Thymus (tissue), 14 donors: ENCODE measurements at places on chromosomes 6 and 20. TPM values are rescaled to one million over a fixed set of nuclear protein-coding genes. Genes with fewer than 3 reads are reported as not detected.

BPIFB4 gene
- 0.05 TPM for total RNA-seq

DNA sequence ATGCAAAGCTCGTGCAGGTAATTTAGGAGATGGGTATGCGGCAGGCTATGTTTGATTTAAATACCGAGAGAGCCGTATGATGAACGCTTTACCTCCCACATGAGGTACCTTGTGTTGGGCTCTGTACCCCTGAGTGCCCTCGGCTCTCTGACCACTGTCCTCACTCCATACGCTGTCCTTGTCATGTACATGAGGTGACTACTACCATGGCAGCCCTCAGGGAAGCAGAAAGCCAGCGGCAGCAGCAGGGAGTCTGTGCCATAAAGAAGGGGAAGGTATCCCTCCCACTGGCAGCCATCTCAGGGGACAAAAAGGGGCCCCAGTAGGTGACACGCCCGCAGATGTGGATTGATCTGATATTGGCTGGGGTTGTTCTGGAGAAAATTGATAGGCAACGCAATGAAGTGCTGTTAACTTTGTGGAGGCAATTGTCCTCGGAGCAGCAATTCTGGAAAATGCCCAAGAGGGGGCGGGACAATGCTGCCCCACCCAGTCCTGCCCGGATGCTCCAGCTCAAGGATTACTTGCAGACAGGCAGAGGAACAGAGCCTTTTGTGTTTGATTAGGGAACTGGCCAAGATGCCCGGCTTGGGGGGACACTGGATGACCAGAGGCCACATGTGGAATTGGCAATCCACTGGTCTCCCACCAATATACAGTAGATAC, 38.0 kb upstream of the HSF2 start:
- DNase-seq, result no peak

- DNase-seq, result no peak
These were observed 261.4 kb upstream of the PRDM1 start for GRCh38 chr6:105824732-105825131.

SSTR4 gene
- total RNA-seq, result not detected

- no peak for DNase-seq
These were observed 82.5 kb downstream of the CD83 start for GRCh38 chr6:14200047-14200446.

DNA sequence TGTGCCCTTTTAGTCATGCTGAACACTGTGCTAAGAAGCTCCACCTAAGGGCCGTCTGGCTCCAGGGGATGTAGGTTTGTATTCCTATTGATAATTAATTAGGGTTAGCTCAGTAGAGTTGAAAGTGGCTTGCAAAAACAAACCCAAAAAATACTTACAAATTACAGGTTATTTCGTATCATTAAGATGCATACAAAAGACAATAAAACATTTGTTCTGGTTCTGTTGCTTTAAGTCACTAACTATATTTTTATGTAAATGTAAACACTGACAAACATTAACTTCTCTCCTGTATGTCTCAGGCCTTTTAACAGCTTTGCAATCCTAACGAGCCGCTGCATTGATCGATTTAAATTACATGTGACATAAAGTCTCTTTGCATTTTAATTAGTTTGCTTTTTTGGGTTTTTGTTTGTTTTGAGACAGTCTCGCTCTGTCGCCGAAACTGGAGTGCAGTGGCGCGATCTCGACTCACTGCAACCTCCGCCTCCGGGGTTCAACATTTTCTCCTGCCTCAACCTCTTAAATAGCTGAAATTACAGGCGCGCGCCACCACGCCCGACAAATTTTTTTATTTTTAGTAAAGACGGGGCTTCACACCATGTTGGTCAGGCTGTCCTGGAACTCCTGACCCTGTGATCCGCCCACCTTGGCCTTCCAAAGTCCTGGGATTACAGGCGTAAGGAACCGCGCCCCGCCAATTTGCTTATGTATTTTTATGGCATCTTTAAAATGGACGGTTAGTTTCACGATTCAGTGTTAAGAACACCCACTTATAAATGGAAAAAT, 110.9 kb downstream of the HFE start:
- no peak for DNase-seq

DNA sequence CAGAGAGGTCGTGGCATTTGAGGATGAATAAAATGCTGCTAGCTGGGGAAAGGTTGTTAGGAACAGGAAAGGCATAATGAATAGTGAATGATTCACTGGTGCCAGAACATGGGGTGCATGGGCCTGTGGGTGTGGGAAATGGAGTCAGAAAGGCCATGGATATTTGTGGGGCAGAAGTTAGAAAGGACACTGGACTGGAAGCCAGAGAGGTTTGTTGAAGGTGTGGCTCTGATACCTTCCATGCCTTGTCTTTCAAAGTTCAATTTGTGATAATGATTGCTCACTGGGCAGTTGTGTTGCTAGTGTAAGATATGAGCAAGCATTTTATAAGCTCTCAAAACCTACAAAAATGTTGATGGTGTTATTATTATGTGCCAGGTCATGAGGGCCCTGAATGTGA, 32.7 kb downstream of the LRRC1 start:
- no peak for DNase-seq

GRCh38 chr6:166259296-166259977, 48.8 kb downstream of the PRR18 start:
- DNase-seq, result no peak

GHRH gene
- total RNA-seq, result 14.4 TPM

DNA sequence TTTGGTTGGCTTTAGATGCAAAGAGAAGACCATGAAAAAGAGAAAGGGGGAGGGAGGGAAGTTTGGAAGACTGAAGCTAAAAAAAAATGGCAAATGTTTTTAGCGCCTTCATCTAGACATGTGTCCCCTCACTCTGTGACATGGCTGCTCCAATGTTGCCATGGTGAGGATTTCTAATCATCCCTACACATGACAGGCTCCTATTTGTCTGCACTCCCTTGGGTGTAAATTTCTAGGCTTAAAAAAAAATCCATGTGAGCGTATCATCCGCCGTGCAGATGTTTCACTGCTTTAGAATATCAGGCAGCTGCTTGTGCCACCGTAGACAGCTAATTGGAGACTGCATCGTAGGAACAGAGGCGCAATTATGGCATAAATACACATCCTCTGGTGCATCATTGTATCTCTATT, 761.1 kb upstream of the MMS22L start:
- no peak for DNase-seq

DNA sequence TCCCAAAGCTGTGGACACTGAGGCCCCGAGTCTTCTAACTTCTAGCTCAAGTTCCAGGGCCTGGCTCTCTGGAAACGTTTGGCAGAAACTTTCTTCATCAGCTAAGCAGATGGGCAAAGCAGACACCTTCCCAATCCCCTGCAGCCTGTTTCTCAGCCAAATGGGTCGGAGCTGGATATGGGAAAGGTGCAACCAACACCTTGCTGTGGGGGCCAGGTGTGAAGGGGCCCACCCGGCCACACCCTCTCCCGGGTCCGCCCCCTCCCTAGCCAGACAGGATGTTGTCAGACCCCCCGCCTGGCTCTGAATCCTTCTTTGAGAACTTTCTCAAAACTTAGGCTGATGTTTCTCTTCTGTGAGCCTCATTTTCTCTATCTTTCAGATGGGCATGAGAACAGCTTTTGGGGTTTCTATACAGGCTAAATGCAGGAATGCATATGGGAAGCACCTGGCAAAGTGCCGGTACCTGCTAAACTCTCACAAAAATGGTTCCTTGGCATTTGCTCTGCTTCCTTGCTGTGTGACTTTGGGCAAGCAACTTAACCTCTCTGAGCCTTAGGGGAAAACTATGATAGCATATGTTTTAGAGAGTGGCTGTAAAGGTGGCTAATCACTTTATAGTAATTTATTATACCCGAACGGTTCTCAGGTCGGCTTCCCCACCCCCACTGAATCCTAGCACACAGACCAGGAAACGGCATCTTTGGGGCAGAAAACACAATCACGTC, 1.8 kb downstream of the SNAI1 start:
- no peak for DNase-seq

TREML2 gene
- 11.1 TPM for total RNA-seq

DYNLT2 gene
- 6.6 TPM for total RNA-seq

DNA sequence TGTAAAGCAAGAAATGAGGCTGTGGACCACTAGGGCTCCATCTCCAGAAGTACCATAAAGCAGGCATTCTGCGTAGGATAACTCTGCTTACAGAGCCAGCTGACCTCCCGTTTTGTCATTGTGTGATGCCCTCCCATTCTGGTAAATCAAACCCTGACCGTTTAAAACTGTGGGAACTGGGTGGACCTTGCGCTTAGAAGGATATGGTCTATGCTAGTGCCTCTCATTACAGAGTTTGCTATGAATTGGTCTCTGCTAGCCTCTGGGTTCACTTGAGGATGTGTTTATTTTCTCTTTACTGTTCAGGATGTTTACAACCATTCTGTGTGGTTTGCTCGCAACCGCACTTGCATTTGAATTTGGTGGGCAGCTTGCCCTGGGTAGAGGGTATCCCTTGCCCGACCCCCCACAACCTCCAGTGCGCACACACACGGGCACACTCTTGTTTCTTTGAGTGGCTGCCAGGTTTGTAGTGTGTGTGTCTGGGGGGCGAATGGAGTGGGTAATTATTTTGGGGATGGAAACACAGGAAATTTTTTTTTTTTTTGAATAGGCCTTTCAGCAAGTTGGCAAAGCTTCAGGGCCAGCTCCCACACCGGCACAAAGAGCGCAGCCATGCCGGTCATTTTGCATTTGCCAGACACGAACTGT, 198.3 kb downstream of the JARID2 start:
- no peak for DNase-seq

GRCh38 chr6:100785982-100786381, 95.1 kb downstream of the ASCC3 start:
- no peak for DNase-seq

TSHZ2 gene
- total RNA-seq, result 2.4 TPM

ME1 gene
- 2.1 TPM for total RNA-seq

DNA sequence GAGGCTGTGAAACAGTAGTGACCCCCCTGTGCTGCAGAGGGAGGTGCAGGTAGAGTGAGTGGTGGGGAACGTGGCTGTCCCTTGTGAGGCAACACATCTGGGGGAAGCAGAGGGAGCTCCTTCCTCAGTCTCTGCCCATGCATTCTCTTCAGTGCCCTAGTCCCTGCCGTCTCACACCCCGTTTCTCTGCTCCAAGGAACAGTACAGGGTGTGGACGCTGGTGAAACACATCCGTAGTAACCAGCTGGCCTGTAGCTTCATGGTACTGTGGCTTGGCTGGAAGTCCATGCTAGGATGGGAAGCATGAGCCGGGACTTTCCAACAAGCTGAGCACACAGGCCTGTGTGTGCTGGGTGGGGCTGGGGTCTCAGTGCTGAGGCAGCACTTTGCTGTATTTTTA, 25.4 kb upstream of the CST3 start:
- no peak for DNase-seq

DNA sequence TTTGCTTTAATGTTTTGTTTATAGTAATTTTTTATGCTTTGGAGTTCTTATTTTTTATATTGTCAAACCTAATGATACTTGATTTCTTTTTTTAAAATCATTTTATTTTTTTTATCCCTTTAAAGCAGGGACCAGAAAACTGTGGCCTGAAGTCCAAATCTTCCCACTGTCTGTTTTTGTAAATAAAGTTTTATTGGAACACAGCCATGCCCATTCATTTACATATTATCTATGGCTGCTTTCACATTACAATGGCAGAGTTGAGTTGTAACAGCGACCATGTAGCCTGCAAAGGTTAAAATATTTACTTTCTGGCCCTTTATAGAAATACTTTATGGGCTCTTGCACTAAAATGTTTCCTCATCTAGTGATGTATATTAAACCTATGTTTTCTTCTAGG, 42.3 kb downstream of the PPP1R16B start:
- DNase-seq, result no peak

TMEM244 gene
- not detected for total RNA-seq
